ENCODE measurements at places on chromosomes 13 and 19. TPM values are rescaled to one million over a fixed set of nuclear protein-coding genes. Genes with fewer than 3 reads are reported as not detected.

NCAN gene
- not detected for total RNA-seq

CACNG8 gene
- total RNA-seq = not detected

CPAMD8 gene
- total RNA-seq = 1.9 TPM

ZAR1L gene
- total RNA-seq = not detected

PDX1 gene
- total RNA-seq = not detected

ZNF224 gene
- 24.5 TPM for total RNA-seq

All from bronchial epithelial cell (primary cell).